Fibroblast of skin of right quadriceps (primary cell): ENCODE measurements at places on chromosomes 5 and 9.

DNA sequence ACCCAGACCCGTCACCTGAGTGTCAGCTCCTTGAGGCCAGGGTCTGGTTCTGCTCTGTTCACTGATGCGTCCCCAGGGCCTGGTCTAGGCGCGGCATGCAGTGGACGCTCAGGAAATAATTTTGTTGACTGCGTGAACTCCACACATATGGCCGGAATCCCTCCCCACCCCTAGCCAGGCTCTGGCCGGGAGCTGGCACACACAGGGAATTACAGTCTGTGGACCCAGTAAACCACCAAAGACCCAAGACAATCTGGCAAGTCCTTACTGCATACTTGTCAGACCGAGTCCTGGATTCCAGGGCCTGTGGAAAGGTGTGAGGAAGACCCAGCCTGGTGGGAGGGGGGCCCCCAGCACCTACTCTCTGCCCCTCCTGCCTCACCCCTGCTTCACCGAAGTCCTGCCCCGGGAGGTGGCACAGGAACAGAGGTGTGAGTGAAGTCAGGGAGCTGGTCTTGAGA lies 113.0 kb upstream of the IER5L start:
- no peak for DNase-seq

GRCh38 chr5:164748861-164749260 lies 1243.4 kb downstream of the MAT2B start:
- DNase-seq: no peak

GRCh38 chr5:27103486-27103885 lies 65.1 kb upstream of the CDH9 start:
- no peak for DNase-seq

DNA sequence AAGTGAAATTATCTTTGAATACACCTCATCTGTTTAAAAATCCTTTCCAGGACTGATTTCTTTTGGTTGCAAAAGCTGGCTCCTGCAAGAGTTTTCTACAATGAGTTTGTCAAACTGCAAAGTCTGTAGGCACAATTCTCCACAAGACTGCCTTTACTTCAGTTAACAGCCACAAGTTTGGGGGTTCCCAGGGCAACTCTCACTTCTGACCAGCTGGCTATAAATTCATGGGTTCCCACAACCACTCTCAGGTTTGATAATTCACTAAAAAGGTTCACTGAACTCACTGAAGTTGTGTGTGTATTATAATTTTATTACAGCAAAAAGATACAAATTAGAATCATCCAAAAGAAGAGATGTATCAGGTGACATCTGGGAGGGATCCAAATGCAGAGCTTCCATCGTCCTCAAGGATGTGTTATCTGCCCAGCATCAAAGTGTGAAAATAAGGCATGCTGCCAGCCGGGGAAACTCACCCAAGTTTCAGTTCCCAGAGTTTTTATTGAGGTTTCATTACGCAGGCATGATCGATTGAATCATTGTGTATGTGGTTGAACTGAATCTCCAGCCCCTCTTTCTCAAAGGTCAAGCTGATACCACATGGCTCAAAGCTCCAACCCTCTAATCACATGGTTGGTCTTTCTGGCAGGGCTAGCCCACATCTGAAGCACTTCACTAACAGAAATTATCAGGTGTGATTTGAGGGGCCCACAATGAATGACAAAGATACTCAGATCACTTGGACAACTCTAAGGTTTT lies 19.0 kb upstream of the PSIP1 start:
- DNase-seq: no peak

GRCh38 chr5:121746763-121747162 lies 104.9 kb upstream of the FTMT start:
- no peak for DNase-seq

GRCh38 chr9:99052815-99053715 lies 51.8 kb upstream of the TGFBR1 start:
- no peak for DNase-seq

GRCh38 chr5:6412811-6413210 lies 34.5 kb upstream of the MED10 start:
- no peak for DNase-seq

GRCh38 chr5:132952829-132953228 lies 10.6 kb downstream of the AFF4 start:
- DNase-seq: no peak

GRCh38 chr5:74538206-74538661 lies 102.3 kb downstream of the ENC1 start:
- DNase-seq: peak; percentile 75

DNA sequence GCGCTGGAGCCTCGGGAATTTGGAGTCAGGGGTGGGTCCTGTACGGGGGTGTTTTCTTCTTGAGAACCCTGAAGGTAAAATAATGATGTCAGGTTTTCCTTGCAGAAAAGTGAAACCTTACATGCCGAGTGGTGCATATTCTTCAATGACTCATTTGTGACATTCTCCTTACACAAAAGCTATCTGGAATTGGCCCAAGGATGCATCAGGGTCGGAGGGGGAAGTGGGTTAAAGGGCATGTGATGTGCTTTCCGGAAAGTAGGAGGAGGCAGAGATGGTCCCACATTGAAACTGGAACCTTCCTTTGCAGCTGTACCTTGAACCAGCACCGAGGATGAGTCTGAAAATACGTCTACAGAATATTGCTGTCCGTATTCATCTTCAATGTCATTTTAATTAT lies 411.2 kb upstream of the IRX4 start:
- no peak for DNase-seq

DNA sequence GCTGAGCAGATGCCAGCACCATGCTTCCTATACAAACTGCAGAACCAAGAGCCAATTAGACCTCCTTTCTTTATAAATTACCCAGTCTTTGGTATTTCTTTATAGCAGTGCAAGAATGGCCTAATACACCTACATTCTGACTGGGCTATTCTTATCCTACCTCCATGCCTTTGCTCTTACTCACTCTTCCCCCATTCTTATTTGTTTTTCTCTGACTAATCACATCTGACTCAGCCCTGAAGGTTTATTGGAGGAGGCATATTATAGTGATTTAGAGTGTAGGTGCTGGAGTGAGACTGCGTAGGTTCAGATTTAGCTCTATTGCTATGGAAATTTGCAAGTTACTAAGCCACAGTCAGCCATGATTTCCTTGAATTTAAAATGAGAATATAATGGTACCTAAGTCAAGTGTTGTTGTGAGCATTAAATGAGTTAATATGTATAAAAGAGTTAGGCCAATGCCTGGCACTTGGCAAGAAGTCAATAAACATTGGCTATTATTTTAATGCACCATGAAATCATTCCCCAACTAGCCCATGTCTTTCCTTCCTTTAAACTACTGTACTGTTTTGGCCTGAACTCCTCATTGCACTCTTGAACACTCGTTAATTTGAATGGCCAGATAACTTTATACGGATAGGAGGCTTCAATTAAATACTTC lies 531.2 kb upstream of the ZNF608 start:
- peak; percentile 91 for DNase-seq

DNA sequence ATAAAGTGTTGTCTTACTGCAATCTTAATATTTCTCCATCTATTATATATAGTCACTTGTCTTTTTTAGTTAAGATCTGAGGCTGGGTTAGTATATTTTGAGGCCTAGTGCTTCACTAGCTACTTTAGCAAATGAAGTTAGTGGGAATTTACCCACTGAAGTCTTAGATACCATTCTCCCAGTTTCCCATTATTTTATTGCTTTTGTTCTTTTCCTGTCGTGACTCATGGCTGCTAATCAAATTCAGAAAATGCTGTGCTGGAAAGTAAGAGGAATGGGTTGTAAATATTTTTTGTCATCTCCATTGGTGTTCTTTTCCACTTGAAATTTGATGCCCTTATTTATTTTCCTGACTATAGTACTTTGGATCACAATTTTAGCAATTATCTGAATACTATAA lies 14.2 kb downstream of the TCERG1 start:
- peak; percentile 44 for DNase-seq

- DNase-seq: peak; percentile 17
Observed at GRCh38 chr5:179314606-179315355, 30.5 kb downstream of the ADAMTS2 start.

GRCh38 chr9:71793386-71794105 lies 25.2 kb upstream of the CEMIP2 start:
- DNase-seq: peak; percentile 79

DNA sequence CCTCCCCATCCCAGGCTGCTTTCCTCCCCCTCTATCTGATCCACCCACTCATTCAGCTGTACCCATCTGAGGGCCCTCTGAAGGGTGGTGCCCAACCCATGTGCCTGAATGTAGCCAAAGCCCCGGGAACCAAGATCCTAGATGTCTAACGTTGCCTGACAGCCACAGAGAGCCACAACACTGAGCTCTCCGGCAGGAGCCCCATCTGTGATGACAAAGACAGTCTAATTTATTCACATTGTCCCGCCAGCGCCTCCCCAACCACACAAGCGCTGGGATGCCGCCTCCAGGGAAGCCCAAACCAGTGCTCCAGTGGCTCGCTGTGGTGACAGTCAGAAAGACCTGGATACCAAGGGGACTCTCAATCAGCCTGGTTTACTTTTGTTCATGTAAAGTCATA lies 8.4 kb downstream of the IGFBPL1 start:
- no peak for DNase-seq

DNA sequence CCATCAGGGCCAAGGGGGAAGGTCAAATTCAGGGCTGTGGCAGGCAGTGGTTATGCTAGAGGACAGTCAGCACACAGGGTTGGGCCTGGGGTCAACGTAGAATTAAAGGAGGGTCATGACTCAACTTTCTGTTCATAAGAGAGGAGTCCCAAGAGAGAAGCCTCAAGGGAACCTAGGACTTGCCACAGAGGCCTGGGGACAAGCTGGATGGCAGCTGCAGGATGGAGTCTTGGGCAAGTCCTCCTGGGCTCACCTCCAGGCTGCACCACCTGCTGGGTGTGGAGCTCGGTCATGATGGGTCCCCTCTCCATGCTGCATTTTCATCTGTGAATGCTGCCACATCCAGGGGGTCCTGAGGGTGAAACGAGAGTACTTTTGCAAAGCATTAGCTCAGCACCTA lies 9.0 kb upstream of the WNK2 start:
- DNase-seq: no peak

DNA sequence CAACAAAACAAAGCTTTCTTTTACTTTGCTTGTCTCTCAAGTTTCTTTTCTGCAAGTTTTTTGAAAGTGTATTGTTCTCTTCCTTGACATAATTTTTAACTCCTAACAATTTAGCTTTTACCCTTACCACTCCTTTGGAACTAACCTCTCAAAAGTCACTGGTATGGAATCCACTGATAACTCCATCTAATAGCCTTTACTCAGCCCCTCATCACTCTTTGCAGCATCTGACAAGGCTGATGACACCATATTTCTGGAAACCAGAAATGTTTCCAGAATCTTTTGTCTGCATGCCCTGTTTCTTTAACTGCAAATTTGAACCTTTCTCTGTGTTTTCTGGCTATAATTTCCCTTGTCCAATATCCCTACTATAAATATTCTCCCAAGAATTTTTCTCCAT lies 46.5 kb downstream of the ZNF474 start:
- DNase-seq: no peak

- peak; percentile 65 for DNase-seq
Observed at GRCh38 chr9:112844771-112845542, 45.7 kb downstream of the SLC46A2 start.

DNA sequence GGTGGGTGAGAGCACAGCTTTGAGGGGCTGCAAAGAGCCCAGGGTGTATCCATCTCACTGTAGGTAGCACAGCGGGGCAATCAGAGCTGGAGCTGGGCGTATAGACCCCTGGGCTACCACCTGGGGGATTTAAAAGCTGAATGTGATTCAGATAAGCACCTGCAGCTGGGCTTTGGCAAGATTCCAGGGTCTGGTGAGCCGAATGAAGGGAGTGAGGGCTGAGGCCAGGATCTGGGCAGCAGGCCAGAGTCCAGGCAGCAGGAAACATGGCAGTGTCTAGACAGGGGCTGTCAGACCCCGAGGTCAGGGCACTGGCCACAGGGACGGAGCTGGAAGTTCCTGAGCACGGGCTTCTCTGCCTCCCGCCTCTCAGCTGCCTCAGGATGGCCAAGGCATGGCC lies 8.7 kb downstream of the ASS1 start:
- peak; percentile 8 for DNase-seq

- peak; percentile 32 for DNase-seq
Observed at GRCh38 chr5:107917983-107918382, 247.2 kb upstream of the EFNA5 start.

DNA sequence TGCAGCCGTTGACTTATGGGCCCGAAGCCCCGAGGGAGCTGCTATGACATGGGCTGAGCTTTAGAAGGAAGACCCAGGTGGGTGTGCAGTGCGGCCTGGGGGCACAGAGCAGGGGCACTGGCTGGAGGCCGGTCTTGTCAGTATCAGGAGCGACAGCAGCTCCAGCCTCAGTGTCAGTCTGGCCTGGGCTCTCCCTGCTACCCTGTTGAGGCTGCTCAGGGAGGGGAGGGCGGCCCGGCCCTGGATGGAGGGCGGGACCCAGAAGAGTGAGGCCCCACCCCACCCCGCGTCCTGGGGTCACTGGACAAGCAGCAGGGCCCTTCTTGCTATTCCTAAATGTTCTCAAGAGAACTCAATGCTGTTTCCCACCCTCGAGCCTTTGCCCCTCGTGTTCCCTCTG lies 18.0 kb downstream of the GFI1B start:
- no peak for DNase-seq
